Activated CD4-positive, alpha-beta memory T cell treated with anti-CD3 and anti-CD28 coated beads, Interleukin-2, amount 10 ng/mL, durations not matched to agents 7 days and 5 days (primary cell): ENCODE measurements at places on chromosomes 13 and 19. TPM values are rescaled to one million over a fixed set of nuclear protein-coding genes. Genes with fewer than 3 reads are reported as not detected.
A peak's percentile ranks its signal among the peaks of the same experiment; 100 is the strongest.

DNA sequence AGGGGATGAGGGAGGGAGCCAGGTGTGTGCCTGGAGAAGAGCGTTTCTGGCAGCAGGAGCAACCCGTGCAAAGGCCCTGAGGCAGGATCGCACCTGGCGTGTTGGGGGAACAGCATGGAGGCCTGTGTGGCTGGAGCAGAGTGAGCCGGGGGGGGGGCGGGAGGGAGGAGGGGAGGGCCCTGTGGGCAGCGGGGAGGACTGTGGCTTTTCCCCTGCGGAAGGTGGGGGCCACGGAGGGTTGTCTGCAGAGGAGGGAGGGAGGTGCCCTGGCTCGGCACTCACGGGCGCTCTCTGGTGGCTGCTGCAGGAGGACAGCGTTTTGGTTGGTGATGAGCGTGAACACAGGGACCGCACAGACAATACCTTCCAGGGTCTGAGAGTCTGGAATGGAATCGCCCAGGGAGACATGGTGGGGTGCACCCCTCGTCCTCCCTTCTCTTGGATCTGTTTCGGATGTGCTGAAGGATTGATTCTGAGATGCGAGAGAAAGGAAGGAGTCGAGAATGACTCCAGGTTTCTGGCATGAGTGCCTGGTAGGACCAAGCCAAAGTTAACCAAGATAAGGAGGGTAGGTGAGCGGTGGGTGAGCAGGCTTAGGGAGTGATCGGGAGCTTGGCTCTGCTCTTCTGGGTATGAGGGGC lies 6.5 kb downstream of the RAB11B start:
- DNase-seq: peak; percentile 86
- H3K4me1 ChIP-seq: peaks cover 29% of the 10 kb centered on the region
- H3K27ac ChIP-seq: no peak overlapping the region
- peaks cover 3% of the 10 kb centered on the region for H3K36me3 ChIP-seq

DNA sequence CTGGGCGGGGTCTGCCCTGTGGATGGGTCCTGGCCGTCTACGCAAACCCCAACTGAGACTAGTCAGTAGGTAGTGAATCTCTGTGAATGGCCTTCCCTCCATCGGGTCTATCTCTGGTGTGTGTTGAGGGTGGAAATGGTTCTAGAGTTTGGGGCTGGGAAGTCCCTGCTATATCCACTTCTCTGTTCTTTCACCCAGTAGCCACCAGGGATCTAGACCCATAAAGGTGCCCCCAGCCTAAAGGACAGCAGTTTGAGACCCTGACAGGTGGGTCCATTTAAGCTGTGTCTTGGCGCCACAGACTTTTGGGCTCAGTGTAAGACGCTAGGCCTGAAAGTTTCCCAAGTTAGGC lies 57.7 kb downstream of the ZNF568 start:
- H3K36me3 ChIP-seq: peaks cover 23% of the 10 kb centered on the region
- H3K27me3 ChIP-seq: no peaks in the 10 kb centered on the region
- H3K27ac ChIP-seq: peak overlapping the region; percentile 64
- DNase-seq: no peak
- peaks cover 11% of the 10 kb centered on the region for H3K4me1 ChIP-seq
- H3K4me3 ChIP-seq: peak overlapping the region; percentile 90

- DNase-seq: peak; percentile 37
- peaks cover 45% of the 10 kb centered on the region for H3K36me3 ChIP-seq
- peaks cover 28% of the 10 kb centered on the region for H3K27me3 ChIP-seq
- H3K4me3 ChIP-seq: peak overlapping the region; percentile 93
- peaks cover 70% of the 10 kb centered on the region for H3K4me1 ChIP-seq
- peak overlapping the region; percentile 84 for H3K27ac ChIP-seq
These were observed 608 bp downstream of the CD70 start for GRCh38 chr19:6590258-6590826.

DNA sequence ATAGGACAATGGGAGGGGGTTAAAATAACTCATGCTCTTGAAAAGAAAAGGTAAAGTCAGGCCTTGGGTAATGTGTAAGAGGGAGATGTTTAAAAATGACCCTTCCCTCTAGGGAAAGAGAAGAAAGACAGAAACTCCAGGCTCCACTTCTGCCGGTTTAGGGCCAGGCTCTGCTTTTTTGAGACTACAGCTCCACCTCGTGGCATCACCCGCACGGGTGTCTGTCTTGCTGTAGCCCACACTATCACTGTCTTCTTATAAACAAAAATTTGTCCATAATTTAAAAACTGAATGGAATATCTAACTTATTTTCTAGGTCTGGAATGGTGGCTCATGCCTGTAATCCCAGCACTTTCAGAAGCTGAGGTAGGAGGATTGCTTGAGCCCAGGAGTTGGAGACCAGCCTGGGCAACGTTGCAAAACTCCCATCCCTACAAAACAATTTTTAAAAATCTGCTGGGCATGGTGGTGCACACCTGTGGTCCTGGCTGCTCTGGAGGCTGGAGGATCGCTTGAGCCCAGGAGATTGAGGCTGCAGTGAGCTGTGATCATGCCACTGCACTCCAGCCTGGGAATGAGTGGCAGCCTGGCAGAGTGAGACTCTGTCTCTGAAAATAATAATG lies 65.1 kb upstream of the GTF3A start:
- no peak overlapping the region for H3K27ac ChIP-seq
- H3K4me3 ChIP-seq: no peak overlapping the region
- DNase-seq: peak; percentile 69
- peaks cover 24% of the 10 kb centered on the region for H3K27me3 ChIP-seq
- peaks cover 5% of the 10 kb centered on the region for H3K4me1 ChIP-seq

DNA sequence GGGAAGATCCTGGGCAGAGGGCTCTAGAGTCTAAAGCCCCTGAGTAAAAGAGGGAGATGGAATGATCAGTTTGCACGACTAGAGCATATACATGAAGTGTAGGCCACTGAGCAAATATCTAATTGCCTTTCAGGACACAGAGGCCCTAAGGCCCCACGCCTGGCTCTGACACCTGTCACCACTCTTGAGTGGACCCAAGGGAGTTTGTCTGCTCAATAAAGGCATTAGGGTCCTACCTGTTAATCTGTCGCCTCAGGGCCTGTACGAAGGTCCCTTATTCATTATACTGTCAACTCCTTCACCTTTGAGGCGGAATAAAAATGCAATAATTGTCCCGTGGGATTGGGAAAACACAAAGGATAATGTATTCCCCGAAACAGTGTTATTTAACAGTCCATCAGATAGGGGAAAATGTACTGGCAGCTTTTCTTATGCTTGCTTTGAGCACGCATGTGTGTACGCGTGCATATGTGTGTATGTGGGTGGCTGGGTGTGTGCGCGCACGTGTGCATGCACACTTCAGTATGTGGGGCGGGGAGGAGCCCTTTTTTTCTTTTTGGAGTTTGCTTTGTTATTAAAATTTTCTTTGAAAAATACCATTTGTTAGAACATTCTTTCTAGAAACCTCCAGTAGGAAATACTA lies 161.8 kb upstream of the SERP2 start:
- H3K27me3 ChIP-seq: peaks cover 42% of the 10 kb centered on the region
- H3K36me3 ChIP-seq: no peaks in the 10 kb centered on the region
- no peak overlapping the region for H3K4me3 ChIP-seq
- DNase-seq: no peak
- no peaks in the 10 kb centered on the region for H3K4me1 ChIP-seq

- H3K27me3 ChIP-seq: no peaks in the 10 kb centered on the region
- no peaks in the 10 kb centered on the region for H3K4me1 ChIP-seq
- no peak overlapping the region for H3K27ac ChIP-seq
- DNase-seq: no peak
These were observed 1327.6 kb downstream of the OLFM4 start for GRCh38 chr13:54356209-54356608.

DNA sequence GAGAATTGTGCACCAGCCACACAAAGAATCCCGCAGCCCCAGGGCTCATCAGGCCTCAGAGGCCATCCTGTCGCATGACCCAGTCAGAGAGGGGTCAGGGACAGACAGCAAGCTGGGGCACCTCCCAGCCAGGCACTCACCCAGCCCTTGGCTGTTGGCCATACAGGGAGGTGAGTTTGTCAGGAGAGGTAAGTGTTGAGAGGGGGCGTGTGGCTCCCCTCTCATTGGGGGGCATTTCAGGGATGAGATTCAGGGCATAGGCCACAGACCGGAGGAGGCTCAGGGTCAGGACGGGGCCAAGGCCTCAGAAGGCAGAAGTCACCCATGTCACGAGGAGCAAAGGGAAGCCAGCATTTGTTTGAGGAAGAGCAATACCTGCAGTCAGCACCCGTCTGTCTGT lies 37.1 kb downstream of the MYO9B start:
- peaks cover 51% of the 10 kb centered on the region for H3K36me3 ChIP-seq
- no peaks in the 10 kb centered on the region for H3K27me3 ChIP-seq
- DNase-seq: no peak
- H3K4me1 ChIP-seq: peaks cover 18% of the 10 kb centered on the region
- H3K27ac ChIP-seq: no peak overlapping the region

GRCh38 chr13:43800828-43801227 lies 14.1 kb upstream of the ENOX1 start:
- H3K36me3 ChIP-seq: no peaks in the 10 kb centered on the region
- no peak overlapping the region for H3K27ac ChIP-seq
- H3K4me1 ChIP-seq: peaks cover 36% of the 10 kb centered on the region
- no peak overlapping the region for H3K4me3 ChIP-seq

DNA sequence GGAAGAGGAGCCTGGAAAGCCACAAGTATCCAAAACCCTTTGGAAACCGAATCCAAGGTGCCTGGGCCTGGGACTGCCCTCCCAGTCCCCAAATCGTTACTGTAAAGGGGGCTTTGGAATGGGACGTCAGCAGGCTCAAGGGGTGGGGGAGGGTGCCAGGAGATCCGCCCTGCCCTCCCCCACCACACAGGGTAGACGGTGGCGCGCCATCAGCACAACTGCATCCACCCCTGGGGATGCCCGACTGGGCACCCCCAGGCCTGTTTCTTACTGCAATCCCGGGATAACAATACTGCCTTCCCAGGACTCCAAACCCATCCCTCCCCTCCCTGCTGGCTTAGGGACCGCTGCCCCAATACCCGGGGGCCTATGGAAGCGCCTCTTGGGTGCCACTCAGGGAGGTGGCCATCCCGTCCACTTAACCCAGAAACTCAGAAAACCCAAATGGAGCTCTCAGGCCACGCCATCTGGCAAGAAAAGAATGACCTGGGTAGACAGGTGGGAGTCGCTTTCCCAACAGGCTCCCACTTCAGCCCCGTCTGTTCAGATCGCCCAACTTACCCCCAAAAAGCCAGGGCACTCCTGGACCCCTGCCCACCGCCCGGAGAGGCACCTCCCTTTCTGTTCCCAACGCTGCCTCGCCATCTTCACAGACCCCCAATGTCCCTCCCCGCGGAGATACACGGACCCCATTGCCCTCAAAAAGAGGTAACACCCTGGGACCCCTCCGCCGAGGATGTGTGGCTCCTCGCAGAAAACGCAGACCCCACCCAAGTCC lies 2.4 kb downstream of the KLF16 start:
- peak overlapping the region; percentile 21 for H3K27ac ChIP-seq
- H3K36me3 ChIP-seq: peaks cover 2% of the 10 kb centered on the region
- H3K4me1 ChIP-seq: peaks cover 46% of the 10 kb centered on the region
- no peak for DNase-seq
- H3K27me3 ChIP-seq: no peaks in the 10 kb centered on the region

DNA sequence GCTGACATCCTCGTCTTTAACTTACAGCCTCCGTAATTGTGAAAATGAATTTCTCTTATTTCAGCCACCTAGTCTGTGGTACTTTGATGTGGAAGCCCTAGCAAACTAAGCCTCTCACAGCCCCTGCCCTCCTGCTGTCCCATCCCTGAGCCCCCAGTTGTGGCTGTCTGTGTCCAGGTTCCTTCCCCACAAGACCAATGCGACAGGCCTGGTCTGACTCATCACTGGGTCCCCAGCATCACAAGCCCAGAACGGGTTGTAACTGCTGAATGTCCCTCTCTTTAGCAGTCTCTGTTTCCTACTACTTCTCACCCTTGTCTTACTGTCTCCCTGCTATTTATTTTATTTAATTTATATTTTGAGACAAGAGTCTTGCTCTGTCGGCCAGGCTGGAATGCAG lies 5.7 kb downstream of the POU2F2 start:
- no peaks in the 10 kb centered on the region for H3K27me3 ChIP-seq
- H3K4me1 ChIP-seq: peaks cover 62% of the 10 kb centered on the region
- no peak overlapping the region for H3K4me3 ChIP-seq
- peaks cover 13% of the 10 kb centered on the region for H3K36me3 ChIP-seq
- no peak for DNase-seq

The TNFRSF19 gene
- total RNA-seq: 0.33 TPM

The ACER1 gene
- total RNA-seq: 0.30 TPM
